Coronary artery (tissue), 2 donors: ENCODE measurements at places on chromosomes 6 and 20.

GRCh38 chr6:111210194-111210728 is 123.0 kb downstream of the SLC16A10 start:
- DNase-seq = no peak

DNA sequence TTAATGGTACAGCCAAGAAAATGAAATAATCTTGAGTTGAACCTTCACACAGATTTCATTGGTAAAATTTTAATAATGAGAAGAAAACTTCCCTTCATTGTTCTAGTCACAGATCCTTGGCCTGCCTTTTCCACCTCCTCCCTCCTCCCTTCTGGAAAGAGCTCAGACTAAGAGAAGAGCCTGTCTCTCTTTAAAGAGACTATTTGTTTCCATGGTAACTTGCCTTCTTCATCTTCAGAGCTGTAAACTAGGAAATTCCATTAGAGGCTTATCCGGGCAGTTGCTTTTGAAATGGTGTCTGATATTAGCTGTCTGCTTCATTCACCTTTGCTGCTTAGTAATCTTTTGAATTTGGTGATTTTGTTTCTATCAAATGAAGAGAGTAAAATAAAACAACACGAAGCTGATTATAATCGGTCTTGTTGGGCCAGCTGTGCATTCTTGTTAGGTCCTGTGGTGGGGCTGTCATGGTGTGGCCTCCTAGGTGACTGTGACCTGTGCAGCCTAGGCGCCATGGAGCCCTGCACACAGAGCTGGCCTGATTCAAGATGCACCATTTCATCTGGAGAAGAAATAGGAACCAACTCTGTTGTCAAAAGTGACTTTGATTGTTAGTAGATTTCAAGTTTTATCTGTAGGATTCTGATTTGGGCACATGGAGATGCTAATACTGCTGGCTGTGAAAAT is 96.7 kb downstream of the MAP3K7 start:
- no peak for DNase-seq

DNA sequence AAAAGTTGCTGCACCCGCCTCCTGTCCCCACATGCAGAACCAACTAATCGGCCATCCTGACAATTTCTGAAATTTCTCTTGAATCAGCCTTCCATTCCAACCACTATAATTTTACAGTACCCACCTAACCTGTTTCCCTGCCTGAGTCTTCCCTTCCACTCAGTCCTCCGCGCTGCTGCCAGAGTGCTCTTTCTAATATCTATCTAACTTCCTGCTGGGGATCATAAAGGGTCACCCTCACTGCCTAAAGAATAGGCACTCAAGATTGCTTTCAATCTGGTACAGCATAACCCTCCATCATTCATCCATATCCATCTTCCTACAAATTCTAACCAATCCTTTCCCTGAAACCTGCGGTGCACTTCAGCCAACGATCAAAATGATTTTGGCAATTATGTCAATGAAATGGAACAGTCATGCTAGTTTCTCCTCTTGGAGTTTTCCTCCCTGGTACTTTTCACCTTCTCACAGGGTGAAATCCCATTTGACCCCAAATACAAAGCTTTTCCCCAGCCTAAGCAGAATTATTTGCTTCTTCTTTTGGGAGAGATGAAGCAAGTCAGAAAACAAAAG is 117.5 kb upstream of the BEND6 start:
- no peak for DNase-seq

GRCh38 chr6:30394139-30394538 is 49.2 kb downstream of the RPP21 start:
- DNase-seq = no peak

DNA sequence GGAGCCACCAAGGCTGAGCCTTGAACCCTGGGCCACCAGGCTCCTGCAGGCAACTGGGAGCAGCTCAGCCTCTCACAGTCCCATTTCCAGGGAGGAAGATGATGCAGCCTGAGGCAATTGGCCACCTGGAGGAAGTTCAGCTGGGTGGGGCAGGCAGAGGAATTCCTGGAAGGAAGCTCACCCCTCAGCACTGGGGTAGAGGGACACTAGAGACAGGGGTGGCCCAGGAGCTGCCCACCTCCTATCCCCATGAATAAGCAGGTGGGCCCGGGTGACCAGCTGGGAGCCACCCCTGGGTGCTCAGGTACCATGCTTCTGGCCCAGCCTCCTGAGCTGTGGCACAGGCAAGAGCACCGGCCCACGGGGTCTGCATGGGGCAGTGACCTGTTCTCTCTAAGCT is 3.6 kb upstream of the HSPA12B start:
- DNase-seq = no peak
